ENCODE measurements at places on chromosomes 5 and 9. TPM values are rescaled to one million over a fixed set of nuclear protein-coding genes. Genes with fewer than 3 reads are reported as not detected.

- no peak for DNase-seq
These were observed 9.0 kb downstream of the OR2S2 start for GRCh38 chr9:35948901-35949318.

DNA sequence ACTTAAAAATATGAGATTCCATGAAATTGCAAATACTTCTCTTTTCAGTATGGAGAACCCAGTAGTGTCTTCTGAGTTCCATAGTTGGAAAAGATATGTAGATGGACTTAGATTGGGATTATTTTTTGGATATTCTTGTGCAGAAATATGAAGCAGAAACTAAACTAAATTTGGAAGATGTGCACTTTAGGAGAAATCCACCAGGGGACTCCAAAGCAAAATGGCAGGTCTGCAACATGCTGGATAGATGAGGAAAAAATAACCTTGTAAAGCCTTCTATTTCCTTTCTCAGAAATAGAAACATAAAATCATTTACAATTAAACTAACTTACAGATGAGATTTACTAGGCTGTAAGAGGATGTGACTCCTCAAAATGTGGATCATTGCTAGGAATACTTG, 49.2 kb upstream of the MINAR2 start:
- DNase-seq: no peak

DNA sequence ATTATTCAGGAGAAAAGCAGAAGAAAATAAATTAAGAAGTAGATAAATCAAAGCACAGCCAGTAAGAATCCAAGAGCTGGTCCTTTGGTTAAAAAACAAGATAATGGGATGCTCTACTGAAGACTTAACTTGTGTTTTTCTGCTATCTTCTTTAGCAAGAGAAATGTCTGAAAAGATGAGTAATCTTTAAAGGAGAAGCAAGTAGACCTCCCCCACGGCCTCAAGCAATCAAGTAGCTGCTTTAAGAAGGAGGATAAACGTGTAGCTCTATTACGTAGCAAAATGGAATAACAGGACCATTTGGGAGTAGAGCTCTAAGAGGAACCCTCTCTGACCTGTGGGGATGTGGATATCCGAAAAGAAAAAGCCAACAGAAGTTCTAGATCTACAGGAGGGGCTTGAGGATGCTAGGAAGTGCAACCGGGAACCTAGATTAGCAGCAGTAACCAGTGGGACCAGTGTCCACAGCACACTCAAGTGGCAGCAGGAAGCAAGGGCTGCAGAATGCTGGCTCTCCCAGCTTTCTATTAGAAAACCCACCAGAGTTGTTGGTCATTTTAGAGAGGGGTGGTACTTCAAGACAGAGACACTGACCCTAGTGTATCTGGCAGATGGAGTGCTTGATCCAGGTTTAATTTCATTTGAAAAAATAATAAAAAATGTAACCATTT, 185.4 kb downstream of the GABBR2 start:
- no peak for DNase-seq

DNA sequence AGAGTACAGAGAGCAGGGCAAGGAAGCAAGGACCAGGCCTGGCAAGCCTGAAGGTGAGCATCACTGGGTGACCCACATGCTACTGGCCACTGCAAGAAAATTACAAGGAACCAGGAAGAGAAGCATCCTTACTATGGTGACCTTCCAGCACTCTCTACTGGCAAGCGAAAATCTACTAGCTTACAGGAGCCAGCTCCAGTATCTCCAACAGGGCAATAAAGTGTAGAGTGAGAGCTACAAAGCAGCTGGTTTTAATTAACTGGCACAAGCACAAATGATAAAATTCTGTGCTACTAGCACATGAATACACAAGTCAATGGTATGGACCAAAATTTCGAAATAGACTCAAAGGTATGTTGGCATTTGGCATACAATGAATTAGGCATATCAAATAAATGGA, 113.3 kb upstream of the CAST start:
- no peak for DNase-seq

DNA sequence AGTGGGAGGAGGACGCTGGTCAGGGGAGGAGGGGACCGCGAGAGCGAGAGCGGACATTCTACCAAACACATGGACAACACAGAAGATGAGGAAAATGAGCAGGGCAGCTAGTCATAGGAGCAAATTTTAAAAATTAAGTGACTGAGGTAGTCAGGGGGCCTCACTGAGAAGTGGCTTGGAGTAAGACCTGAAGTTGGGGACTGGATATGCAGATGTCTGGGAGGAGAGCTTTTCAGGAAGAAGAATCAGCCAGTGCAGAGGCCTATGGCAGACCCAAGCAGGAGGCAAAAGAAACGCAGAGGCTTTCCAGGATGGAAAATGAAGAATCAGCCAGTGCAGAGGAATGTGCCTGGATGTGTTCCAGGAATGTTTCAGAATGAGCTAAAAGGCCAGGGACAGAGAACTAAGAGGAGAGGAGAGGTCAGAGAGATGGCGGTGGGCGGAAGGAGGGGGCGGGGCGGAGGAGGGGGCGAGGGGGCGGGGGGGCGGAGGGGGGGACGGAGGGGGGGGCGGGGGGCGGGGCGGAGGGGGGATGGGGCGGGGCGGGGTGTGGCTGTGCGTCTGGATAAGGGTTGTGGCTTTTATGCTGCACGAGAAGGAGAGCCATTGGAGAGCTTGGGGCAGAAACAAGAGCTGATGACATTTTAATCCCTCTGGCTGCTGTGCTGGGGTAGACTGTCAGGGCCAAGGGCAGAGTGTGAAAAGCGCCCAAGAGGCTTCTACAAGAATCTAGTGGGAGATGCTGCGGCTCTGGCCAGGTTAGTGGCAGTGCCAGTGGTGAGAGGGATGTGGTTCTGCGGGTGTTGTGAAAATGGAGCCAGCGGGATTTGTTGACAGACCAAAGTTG, 129.6 kb downstream of the KCNIP1 start:
- peak; percentile 83 for DNase-seq

Gene PCDHGA10
- total RNA-seq: 12.3 TPM

- DNase-seq: no peak
These were observed 306.2 kb upstream of the NREP start for GRCh38 chr5:112063191-112063590.
